Fibroblast of skin of right quadriceps (primary cell): ENCODE measurements at places on chromosomes 2 and 18.

GRCh38 chr2:237570776-237571335, 4.5 kb downstream of the PRLH start:
- no peak for DNase-seq

DNA sequence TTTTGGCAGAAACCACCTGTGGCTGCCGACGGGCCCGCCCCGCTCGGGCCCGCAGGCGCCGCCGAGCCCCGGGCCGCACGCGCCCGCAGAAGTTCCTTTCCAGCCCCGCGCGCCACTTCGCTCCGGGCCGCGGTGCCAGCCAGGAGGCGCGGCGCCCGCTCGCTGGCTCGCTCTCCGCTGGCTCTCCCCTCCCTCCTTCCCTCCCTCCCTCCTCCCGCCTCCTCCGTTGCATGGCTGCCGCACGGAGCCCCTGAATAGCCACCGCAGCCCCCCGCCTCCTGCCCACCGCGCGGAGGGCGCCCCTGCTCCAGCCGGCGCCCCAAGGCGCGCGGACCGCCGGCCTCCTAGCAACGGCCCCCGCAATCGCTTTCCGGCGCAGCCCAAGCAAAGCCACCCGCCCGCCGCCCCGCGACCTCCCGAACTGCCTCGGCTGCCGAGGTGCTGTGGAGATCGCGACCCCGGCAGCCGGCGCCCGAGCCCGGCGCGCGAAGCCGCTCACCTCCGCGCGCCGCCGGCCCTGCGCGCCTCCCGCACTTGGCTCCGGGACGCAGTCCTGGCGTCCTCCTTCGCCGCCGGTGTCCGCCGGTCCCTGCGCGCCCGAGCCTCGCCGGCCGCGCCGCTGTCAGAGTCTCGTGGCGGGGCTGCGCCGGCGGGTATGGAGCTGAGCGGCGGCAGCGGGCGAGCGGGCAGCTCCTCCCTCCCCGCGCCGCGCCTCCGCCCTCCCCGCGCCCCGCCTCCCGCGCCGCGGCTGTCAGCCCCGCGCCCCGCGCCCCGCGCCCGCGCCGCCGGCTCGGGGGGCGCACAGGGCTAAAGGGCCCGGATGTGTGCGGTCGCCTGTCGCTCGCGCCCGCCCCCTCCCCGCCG, at the start of gene ZBTB7C:
TSS of gene ZBTB7C (minus strand) at position 657 of the 864 bp plus-strand sequence.
- no peak for DNase-seq

DNA sequence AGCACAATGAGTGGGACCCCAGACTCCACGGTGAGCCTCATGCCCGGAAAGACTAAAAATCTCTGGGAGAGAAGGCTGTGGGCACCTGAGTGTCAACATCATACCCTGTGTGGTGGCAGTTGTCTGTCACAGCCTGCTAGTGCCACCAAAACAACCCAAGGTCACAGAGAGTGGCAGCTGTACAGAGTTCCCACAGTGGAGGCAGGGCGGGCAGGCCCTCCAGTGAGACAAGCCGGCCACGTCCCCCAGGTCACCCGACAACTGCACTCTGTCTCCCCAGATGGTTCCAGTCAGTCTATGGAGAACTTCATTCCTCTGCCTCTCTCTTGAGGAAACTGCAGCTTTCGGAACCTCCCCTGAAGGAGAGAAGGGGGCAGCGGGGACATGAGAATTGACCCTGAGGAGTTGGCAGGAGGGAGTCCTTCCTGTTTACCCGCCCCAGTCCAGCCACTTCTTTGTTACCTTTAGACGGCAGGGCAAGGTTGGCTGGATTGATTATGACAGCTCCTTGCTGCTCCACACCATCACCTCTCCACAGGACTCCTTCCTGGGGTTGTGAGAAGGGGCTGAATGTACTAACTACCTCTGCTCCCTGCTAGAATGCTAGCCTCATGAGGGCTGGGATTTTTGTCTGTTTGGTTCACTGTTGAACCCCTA, 11.3 kb upstream of the FIGLA start:
- no peak for DNase-seq

DNA sequence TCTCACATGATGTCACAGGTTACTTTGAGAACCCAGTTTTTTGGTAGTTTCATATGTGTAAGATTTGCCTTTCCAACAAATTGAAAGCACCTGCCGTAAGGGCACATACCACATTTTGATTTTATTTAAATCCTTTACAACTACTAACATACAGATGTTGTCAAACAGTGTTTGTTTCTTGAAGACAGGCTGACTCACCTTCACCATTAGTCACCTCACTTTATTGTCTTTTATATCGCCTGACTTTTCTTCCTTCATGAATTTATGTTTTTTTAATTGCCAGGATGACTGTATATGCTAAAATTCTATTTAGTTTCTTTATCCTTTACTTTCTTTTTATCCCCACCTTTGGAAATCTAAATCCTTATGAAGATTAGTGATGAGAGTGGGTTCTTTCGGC, 886.7 kb downstream of the SUCLG1 start:
- peak; percentile 38 for DNase-seq

DNA sequence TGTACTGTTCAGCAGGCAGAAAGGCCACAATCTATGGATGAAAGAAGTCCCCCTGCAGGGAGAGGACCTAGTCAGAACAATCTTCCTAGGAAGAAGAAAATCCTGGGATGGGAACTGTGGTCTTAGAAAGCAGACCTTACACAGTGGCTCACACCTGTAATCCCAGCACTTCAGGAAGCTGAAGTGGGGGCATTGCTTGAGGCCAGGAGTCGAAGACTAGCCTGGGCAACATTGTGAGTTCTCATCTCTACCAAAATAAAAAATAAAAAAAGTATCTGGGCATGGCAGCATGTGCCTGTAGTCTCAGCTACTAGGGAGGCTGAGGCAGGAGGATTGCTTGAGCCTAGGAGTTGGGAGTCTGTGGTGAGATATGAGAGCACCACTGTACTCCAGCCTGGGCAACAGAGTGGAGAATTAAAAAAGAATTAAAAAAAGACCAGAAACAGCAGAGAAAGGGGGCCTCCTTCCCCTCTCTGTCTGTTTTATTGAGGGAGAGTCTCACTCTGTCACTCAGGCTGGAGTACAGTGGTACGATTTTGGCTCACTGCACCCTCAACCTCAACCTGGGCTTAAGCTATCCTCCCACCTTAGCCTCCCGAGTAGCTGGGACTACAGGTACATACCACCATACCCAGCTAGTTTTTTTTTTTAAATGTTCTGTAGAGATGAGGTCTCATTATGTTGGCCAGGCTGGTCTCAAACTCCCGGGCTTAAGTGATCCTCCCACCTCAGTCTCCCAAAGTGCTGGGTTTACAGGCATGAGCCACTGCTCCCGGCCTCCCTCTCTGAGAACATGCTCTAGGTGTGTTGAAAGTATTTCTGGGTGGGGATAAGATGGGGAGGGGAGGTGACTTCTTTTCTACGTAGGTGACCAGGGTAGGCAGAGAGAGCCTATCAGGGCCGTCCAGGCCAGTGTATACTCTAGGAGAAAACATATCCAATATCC, 7.4 kb downstream of the RHOB start:
- DNase-seq: no peak

GRCh38 chr2:43708178-43708577, 31.9 kb upstream of the C1GALT1C1L start:
- no peak for DNase-seq

- DNase-seq: peak; percentile 97
Observed at GRCh38 chr2:226185616-226186211, 613.9 kb downstream of the IRS1 start.
